ENCODE measurements at places on chromosomes 13 and 19.

GRCh38 chr13:100530671-100531213 is 57.8 kb downstream of the GGACT start:
- no peak for DNase-seq

DNA sequence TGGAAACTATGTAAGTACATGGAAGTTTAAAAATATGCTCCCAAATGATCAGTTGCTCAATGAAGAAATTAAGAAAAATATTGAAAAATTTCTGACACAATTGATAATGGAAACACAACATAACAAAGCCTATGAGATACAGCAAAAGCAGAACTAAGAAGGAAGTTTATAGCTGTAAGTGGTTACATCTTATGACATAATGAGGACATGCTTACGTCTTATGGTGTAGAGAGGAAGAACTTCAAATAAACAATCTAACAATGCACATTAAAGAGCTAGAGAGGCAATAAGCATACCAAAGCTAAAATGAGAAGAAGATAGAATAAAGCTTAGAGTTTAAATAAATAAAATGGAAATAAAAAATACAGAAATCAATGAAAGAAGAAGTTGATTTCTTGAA is 50.0 kb upstream of the CEACAM21 start:
- no peak for DNase-seq

GRCh38 chr19:37790244-37790925 is 11.0 kb upstream of the ZNF573 start:
- DNase-seq, result no peak

DNA sequence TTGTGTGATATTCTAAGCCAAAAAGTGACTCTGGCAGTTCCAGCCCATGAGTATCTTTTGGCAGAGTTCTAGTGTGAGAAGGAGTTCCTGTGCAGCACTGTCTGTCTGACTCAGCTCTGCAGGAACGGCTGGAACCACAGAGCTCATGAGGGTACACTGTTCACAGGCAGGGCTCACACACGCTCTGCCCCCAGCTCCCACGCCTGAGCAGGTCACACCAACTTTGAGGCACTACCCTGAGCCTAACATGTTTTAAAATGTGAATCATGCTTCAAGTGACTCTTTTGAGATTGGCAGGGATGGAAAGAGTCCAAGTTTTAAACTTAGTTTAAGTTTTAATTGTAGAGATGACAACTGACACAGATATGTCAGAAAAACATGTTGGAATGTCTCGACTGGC is 1203.3 kb downstream of the UQCRFS1 start:
- DNase-seq, result no peak

All from activated CD8-positive, alpha-beta memory T cell treated with anti-CD3 and anti-CD28 coated beads for 4 hours (primary cell).